ENCODE measurements at places on chromosomes 16 and 17. TPM values are rescaled to one million over a fixed set of nuclear protein-coding genes. Genes with fewer than 3 reads are reported as not detected.

DNA sequence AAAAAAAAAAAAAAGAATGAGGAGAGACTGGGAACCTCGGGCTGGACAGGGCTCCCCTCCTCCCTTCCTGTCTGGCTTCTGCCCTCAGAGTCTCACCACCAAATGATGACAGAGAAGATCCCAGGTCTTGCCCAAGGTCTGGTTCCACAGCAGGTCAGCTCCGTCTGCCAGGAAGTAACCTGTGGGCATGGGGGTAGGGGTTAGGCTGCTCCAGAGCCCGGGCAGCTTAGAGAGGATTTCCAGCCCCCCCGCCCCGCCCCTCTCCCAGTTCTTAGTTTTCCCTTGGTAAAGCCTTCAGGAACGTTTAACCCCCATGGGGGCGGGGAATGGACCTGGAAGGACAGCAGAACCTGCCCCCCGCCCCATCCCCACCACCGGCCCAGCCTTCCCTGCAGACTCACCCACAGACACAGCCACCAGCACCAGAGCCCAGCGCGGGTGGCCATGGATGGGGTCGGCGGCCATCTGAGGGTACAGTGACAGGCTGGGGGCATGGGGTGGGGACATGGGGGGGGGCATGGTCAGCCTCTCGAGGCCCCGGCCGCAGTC lies 700 bp downstream of the TLCD2 start:
- peak; percentile 47 for DNase-seq

DNA sequence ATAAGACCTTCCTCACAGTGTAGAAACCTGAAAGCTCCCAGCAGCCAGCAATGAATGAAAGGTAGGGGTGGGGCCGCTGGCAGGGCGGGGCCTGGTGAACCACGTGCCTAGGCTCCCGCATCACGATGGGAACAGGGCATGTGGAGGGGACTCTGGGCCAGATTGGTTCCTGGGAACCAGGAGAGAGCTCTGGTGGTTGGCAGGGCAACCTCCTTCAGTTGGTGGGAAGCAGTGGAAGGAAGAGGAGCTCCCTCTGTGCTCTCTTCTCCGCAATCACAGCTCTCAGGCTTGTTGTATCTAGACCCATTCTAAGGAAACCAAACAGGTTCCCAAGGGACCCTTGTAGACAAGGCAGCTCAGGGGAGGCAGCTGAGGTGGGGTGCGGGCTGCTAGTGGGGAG lies 10.5 kb downstream of the GGA2 start:
- no peak for DNase-seq

- peak; percentile 70 for DNase-seq
These were observed 18.1 kb downstream of the SOCS3 start for GRCh38 chr17:78341559-78342448.

DNA sequence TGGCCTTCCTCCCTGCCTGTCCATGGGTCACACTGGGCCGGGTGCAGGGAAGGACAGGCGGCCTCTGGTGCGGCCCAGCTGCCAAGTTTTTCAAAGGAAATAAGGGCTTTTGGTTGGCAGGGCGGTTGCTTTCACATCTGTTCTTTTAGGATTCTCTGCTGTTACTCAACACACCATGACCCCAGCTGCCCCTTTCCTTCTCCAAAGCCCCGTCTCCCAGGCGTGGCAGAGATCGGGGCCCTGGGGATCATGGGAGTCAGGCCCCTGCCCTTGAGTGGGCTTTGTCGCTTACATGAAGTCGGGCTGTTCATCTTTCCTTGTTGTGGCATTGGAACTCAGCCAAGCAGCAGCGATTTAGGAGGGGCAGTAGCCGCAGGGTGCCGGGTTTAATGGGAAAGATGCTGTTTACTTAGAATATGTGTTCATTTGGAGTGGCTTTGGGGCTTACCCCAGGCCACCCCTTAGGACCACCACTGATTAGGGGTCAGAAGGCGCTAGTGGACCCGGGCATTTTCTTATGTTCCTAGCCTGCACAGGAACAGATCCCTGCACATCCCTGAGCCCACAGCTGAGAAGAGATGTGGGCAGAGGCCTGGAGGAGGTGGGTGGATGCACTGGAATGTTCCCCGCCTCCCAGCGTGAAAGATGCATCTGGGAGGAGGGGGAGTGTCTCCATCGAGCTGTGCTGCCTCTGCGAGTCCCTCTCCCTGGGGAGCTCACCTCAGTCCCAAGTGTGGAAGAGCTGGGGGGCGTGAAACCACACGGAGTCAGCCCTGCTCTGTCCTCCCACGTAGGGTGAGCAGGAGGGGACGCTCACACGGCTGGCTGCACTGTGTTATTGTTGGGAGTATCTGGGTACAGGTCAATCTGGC lies 6.8 kb upstream of the ADCY7 start:
- DNase-seq: no peak

GRCh38 chr17:8210761-8211458 lies 535 bp upstream of the AURKB start:
- no peak for DNase-seq

DNA sequence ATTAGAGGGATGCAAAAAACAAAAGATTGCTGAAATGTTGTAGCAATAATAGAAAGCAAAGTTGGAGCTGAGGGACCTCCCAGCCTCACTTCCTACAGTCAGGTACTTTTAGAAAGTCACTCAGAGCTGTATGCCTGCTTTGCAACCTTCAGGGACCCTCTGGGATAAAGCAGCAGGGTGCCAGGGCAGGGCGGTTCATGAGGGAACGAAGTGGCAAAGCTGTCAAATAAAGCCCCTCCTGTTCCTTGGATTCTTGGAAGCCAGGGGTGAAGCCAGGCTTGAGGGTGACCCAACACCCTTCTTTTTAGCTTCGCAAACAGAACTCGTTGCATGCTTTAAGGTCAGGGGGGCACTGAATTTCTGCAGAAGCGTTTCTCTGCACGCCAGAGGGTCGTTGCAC lies 767 bp downstream of the ATP2C2 start:
- DNase-seq: no peak

Gene RASL10B
- total RNA-seq: 0.09 TPM

- no peak for DNase-seq
These were observed 30.0 kb upstream of the USP36 start for GRCh38 chr17:78870621-78871020.

Gene HSBP1
- 101 TPM for total RNA-seq

GRCh38 chr17:46836500-46836899 lies 14.9 kb upstream of the WNT9B start:
- DNase-seq: no peak

- no peak for DNase-seq
These were observed 15.0 kb downstream of the HNF1B start for GRCh38 chr17:37729905-37730304.

Gene TEKT3
- not detected for total RNA-seq

DNA sequence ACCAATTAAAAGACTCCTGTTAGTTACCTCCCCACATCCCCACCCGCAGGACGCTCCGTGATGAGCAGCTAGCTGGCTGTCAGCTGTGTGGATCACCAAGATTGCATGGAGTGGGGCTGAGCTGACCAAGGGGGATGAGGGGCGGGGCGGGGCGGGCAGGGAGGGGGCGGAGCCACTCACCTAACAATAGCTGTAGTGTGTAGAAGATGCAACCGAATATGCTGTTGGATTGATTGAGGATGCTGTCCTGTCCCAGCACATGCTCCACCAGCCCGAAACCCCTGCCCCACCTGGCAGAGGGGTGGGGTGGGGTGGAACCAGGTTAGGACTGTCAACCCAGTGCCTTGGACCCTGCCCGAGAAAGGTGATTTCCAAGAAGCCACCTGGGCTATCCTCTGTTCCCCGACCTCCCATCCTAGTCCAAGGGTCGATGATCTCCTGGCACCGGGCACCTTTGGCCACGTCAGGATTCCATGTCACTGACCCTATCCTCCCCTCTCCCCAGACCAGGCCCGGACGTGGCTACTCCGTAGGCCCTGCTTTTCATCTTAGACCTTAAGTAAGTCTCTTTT lies 1.4 kb downstream of the VKORC1 start:
- peak; percentile 50 for DNase-seq

Gene TNFRSF13B
- total RNA-seq: not detected

Gene TBC1D3I
- 0.96 TPM for total RNA-seq

Gene EPOP
- total RNA-seq: 3.6 TPM

Gene KRTAP9-2
- not detected for total RNA-seq

GRCh38 chr17:78355045-78355641 lies 4.7 kb downstream of the SOCS3 start:
- no peak for DNase-seq

GRCh38 chr17:17067257-17067656 lies 25.0 kb downstream of the MPRIP start:
- peak; percentile 37 for DNase-seq

GRCh38 chr16:12184419-12184917 lies 207.9 kb downstream of the SNX29 start:
- DNase-seq: no peak

- peak; percentile 88 for DNase-seq
These were observed 122.6 kb downstream of the SOCS1 start for GRCh38 chr16:11133344-11133943.

Gene HEXIM2
- total RNA-seq: 7.7 TPM

DNA sequence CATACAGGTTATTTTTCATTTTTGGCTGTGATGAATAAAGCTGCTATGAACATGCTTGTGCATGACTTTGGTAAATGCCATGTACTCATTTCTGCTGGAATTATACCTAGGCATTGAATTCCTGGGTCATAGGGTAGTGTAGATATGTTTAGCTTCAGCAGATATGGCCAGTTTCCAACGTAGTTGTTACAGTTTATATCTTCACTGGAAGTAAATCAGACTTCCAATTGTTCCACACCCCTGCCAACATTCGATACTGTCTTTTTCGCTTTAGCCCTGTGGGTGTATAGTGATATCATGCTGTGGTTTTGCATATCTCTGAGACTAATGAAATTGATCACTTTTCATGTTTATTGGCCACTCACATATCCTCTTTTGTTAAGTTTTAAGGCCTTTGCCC lies 50.4 kb downstream of the ARHGAP27 start:
- DNase-seq: peak; percentile 15

Gene FOXC2
- total RNA-seq: 16.8 TPM

Gene ABCA8
- 0.81 TPM for total RNA-seq

Gene PDILT
- not detected for total RNA-seq

- no peak for DNase-seq
These were observed 670 bp upstream of the CTF1 start for GRCh38 chr16:30895627-30896260.

Gene CHRNB1
- total RNA-seq: 3.3 TPM

Gene AOC2
- total RNA-seq: 2.9 TPM

DNA sequence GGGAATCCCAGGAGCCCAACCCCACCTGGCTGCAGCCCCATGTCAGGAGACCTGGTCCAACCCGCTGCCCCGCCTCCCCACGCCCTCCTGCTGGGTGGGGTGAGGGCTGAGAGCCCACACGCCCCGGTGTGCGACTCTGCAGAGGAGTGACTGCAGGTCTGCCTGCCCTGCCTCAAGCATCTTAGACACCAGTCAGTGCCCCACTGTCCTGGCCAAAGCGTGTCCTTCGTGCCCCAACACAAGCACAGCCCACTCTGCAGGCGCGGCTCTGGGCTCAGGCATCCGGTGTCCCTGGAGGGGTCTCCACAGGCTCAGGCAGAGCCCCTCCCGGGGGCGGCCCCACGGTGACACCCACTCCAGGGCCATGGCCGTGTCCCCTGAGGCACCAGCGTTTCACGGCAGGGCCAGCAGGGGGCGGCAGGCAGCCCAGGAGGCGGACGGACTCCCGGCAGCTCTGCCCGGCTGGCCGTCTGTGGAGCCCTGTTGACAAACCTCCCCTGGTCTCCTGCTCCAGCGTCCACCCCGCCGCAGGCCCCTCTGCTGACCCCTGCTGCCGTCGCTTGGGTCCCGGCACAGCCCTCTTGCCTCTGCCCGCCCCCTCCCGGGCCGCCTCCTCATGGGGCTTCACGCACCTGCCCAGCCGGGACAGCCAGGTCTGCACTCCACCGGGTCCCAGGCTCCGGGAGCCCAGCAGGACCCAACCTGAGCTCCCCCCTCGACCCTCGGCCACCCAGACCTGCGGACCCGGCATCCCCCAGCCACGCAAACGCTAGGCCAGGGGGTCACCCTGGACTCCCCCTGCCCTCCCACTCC lies 8.6 kb upstream of the UBE2I start:
- peak; percentile 45 for DNase-seq

GRCh38 chr16:10078541-10078949 lies 103.7 kb downstream of the GRIN2A start:
- DNase-seq: no peak

DNA sequence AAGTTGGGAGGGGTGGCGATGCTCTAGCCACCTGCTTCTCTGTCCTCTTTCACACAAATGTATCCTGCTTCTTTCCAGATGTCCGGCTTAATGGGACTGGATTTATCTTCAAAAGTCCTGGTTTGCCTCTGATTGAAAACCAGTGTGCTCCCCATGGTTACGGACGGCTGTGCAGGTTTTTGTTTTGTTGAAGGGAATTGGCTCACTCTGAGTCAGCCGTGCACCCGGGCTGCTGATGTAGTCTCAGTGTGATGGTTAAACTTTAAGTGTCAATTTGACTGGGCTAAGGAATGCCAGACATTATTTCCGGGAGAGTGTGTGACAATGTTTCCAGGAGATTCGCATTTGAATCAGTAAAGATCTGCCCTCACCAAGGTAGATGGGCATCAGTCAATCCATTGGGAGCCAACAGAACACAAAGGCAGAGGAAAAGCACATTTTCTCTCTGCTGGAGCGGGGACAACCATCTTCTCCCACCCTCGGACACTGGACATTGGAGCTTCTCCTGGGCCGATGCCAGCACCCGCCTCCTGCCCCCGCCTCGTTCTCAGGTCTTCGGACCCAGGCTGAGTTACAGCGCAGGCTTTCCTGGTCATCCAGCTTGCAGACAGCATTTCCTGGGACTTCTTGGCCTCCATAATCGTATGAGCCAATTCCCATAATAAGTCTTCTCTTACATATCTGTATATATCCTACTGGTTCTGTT lies 126.9 kb upstream of the TNRC6C start:
- DNase-seq: no peak

Gene IRX5
- 7.8 TPM for total RNA-seq

Gene PRSS8
- 24.6 TPM for total RNA-seq

Gene ADORA2B
- total RNA-seq: 26.0 TPM

Gene MEIOC
- total RNA-seq: not detected

- DNase-seq: no peak
These were observed 406.0 kb downstream of the SEC14L1 start for GRCh38 chr17:77546772-77547241.

DNA sequence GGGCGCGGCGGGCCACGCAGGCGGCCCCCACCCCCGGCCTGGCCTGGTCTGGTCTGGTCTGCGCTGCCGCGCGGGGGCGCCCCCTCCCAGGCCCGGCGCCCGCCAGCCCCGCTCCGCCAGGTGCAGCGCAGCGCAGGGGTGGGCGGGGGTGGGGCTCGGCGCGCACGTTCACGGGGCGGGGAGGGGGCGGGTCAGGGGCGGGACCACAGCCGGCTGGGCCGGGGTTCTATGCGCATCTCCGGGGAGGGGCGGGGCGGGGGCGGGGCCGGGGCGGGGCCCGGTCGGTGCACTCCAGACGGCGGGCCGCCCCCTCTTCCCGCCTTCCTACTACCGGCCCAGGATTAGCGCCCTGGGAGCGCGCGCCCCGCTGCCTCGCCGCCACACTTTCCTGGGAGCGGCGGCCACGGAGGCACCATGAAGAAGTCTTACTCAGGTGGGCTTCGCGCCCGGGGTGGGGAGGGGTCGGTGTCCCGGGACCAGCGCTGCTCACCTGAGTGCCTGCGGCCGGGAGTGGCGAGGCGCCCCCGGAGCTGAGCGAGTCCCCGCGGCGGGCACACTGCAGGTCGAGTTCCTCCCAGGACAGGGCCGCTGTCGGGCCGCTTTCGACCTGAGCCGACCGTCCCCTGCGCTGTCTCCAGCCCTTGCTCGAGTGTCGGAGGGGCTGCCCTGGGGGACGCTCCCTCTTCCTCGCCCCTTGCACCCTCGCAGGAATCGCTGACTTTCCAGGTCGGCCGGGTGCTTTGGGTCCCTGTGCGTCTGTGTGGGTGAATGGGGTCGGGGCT lies 140.5 kb downstream of the SEC14L1 start:
- DNase-seq: peak; percentile 72

GRCh38 chr16:25481636-25482035 lies 210.1 kb upstream of the HS3ST4 start:
- no peak for DNase-seq

- DNase-seq: no peak
These were observed 46.3 kb downstream of the ERN1 start for GRCh38 chr17:64083563-64084085.
